ENCODE measurements at places on chromosomes 16 and 17.

DNA sequence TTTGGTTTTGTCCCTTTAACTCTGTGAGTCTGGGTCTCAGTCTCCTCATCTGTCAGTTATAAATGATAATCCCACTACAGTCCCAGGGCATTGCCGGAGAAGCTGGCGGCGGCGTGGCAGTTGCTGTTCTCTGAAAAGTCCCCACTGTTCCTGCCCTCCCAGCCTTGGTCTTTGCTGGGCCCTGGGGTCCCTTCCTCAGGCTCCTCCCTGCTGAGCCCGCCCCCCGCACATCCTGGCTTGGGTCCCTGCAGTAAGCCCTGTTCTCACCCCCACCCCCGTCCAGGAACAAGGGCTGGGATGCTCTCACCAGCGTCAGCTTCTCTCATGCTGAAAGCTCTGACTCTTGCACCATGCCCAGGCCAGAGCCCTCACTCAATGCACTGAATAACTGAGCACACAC is 35.3 kb upstream of the PEMT start:
- no peak for DNase-seq

DNA sequence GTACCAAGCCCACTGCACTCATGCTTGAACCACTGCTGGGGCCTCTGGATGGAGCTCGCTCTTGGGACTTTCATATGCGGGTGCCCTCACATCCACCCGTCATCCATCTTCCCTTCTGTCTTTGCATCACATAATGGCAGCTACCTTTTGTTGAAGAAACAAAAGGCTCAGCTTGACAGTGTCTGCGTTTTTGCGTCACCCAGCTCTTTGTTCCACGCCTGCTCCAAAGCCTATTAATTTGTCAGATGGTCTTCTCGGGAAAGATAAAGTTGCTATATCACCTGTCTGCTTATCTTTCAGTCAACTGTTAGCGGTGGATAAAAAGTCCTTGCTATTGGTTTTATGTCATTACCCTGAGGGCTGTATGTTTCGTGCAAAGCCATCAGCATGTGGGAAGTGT is 18.1 kb upstream of the BCO1 start:
- DNase-seq, result no peak

GRCh38 chr17:15288859-15289258 is 23.7 kb upstream of the PMP22 start:
- DNase-seq, result no peak

DNA sequence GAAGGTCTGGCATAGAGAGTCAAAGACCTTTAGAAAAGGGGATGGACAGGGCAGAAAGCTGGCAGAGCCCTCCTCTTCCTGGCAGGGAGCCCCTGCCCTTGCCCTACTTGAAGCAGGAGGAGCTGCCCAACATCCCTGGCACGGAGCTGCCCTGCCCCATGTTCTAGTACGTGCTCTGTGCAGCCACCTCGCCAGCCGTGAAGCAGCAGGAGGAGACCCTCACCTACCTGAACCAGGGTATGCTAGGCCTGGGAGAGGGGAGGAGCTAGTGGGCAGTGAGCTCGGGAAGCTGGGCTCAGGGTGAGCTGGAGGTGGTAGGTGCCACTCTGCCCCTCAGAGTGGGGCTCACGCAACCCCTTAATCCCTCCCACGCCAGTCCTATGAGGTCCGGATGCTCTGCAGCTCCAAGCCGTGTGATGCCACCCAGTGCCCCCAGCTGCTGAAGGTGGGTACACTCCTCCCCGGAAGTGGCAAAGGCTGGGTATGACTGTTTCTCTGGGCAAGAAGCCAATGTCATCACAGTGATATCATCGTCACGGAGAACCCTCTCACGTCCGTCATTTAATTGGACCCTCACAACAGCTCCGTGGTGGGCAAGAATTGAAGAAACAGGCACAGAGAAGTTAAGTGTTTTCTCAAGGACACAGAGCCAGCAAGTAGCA is 12.7 kb upstream of the STAC2 start:
- DNase-seq, result peak; percentile 85

- peak; percentile 45 for DNase-seq
Observed at GRCh38 chr17:38508954-38509771, 80.9 kb downstream of the ARHGAP23 start.

DNA sequence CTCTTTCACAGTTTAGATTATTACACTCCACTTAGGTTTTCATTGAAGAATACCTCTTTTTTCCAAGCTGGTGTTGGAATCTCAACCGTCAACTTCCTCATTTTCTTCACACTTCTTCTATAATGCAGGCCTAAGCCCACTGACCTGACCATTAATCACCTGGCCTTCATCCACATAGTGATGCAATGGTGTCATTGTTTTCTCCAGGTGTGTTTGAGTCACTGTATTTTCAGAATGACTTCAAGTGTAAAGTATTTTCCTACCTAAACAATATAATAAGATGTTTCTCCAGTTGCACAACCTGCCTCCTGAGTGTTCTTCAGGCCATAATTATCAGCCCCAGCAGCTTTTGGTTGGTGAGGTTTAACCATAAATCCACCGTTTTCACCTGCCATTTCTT is 1675.1 kb downstream of the TP53TG3F start:
- no peak for DNase-seq

DNA sequence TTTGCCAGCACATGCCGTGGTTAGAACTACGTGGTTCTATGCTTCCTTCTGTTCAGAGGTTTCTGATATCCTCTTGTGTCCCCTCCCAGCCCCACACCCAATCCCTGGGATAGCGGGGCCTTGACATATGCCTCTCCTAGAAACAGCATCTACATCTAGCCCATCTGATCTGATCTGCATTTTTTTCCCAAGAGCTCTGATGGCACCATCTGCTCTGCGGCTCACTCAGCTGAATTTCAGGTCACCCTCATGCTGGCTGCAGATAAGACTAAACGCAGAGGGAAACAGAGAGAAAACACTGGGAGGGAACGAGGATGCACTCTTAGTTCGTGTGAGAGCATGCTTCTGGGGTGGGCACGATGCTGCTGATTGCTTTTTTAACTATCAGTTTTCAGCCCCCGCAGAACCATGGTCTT is 10.7 kb downstream of the WIPI1 start:
- no peak for DNase-seq

DNA sequence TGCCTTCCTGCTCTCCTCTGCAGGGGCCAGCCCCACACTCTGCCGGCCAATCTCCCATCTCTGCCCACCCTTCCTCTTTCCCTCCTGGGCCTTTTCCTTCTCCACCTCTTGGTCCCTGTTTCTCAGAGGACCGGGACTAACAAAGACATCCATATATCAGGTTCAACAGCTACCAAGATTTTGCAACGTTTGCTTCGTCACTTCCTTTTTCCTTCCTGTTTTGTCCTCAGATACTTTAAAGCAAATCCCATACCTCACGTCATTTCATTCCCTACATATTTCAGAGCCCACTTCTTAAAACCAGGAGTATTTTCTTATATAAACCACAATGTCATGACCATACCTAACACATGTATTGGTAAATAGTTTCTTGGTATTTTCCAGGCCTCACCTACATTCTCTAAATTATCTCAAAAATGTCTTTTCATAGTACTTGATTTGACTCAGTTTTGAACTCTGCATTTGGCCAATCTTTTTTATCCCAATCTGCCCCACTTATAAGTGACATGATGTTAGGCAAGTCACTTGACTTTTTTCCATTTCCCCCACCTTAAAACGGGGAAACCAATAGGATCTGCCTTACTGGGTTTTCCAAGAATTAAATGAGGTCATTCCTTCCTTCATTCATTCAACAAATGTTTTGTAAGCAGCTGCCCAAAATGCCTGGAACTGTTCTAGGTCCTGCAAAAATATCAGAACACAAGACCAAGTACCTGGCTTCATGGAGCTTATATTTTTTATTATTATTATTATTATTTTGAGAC is 7.2 kb upstream of the USP10 start:
- DNase-seq, result no peak
